ENCODE measurements at places on chromosomes 6 and 20. TPM values are rescaled to one million over a fixed set of nuclear protein-coding genes. Genes with fewer than 3 reads are reported as not detected.

CPXM1 gene
- 0.95 TPM for total RNA-seq

DNA sequence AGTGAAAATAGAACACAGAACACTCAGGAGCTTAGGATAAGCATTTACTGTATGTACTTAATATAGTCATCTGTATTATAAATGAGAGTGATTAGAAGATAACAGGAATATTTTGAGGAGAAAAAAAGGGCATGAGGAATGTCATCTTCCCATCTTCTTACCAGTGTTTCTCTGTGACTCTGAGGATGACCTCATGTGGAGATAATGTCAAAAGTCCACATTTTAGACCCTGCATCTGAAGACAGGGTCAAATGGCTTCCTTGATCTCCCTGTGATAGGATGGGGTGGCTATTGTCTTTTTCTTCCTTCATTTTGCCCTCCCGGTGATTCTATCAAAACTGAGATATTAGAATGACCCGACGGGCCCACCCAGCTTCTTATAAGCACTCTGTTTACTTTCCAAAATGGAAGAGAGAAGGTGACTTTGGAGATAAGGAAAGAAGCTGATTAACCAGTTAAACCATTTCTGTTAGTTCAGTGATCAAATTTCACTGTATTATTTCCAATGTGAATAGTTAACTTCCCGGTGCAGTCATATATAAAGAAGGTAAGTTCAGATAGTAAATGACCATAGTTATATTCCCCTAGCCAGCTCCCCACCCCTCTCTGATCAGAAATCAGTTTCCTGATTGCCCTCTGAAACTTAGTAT lies 115.7 kb upstream of the SALL4 start:
- no peak for DNase-seq

- no peak for DNase-seq
These were observed 867 bp downstream of the TCF21 start for GRCh38 chr6:133889557-133890403.

KIAA1755 gene
- total RNA-seq, result not detected

DNA sequence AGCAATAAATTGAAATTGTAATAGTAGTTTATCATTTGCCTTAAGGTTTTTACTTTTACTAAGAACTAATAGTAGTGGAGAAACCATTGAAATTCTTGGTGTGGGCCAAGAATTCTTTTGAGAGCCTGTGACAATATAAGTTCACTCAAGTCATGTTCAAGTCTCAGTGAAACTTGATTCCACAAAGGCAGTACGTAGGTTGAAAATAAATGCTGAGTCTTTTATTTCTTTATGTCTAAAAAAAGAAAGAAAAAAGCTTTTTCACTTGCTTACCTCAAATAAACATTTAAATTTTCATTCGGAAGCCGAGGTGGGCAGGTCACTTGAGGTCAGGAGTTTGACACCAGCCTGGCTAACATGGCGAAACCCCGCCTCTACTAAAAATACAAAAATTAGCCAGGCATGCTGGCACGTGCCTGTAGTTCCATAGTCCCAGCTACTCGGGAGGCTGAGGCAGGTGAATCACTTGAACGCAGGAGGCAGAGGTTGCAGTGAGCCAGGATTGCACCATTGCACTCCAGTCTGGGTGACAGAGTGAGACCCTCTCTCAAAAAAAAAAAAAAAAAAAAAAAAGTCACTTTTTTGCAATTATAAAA lies 57.8 kb upstream of the NELFCD start:
- no peak for DNase-seq

DNA sequence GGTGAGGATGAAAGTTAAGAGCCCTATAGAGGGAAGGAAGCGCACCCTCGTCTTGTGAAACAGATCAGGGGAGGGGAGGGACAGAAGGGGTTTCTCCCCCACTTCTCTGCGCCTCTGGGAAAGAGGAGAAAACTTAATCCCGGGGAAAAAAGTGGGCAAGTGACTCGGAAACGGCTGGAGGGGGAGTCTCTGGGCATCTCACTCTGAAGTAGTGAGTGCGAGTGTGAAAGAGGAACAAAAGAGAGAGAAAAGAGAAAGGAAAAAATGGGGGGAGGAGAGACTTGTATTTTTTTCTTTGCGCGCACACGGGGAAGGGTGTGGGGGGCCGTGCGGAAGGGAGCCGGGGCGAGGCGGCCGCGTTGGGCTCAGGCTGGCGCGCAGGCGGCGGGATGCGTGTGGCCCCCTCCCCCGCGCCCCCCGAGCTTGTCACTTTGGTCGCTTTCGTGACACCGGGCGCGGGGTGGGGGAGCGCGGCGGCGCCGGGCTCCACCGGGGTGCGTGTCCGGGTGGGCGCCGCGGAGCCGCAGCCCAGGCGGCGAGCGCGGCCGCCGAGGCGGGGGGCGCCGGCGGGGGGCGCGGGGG lies 454 bp downstream of the L3MBTL3 start:
- DNase-seq, result peak; percentile 31

DNA sequence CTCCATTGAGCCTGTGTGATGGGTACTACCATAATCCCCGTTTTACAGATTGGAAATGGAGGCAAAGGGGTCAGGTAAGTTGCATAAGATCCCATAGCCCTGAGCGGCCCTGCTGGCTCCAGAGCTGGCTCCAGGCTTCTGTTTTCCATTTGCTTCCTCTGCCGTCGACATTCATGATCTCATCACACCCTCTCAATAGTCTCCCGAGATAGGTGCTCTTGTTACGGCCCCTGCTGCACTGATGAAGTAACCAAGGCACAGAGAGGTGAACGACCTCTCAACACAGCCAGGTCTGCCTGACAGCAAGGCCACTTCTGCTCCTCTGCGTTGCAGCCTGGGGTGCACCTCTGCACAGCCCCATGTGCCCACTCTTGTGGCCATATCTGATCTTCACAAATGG lies 16.9 kb downstream of the CDH22 start:
- no peak for DNase-seq

GRCh38 chr6:64874776-64875175 lies 832.2 kb downstream of the EYS start:
- no peak for DNase-seq

GRCh38 chr20:50376888-50377459 lies 133.2 kb upstream of the PTPN1 start:
- DNase-seq, result no peak

PNLDC1 gene
- total RNA-seq, result 0.14 TPM

- DNase-seq, result no peak
These were observed 13.7 kb downstream of the SPATA2 start for GRCh38 chr20:49901588-49901987.

SPINT3 gene
- not detected for total RNA-seq

DNA sequence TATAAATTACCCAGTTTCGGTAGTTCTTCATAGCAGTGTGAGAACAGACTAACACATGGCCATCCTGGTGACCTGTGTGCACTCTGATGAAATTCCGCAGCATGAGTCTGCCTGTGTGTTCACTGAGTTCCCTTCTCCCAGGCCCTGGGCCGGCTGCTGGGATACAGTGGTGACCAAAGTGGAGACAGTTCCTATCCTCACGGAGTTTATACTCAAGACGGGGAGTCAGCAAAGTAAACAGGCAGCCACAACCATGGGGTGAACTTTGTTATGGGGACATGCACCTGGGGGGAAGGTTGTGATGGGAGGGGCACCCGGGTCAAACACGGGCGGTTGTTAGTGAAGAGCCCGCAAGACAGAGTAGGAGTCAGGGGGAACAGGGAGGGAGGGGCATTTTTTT lies 202.0 kb downstream of the CDH4 start:
- DNase-seq, result no peak

GRCh38 chr20:48861444-48861843 lies 33.6 kb upstream of the PREX1 start:
- DNase-seq, result no peak

- DNase-seq, result no peak
These were observed 920 bp upstream of the RNF5 start for GRCh38 chr6:32177183-32177787.

DNA sequence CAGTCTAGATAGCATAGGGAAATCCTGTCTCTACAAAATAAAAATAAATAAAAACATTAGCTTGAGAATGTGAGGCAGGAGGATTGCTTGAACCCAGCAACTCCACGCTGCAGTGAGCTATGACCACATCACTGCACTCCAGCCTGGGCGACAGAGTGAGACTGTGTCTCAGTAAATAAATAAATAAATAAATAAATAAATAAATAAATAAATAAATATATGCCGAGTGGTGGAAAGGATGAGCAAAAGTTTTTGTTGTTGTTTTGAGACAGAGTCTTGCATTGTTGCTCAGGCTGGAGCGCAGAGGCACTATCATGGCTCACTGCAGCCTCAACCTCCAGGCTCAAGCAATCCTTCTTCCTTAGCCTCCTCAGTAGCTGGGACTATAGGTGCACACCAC lies 53.4 kb downstream of the TFAP2A start:
- DNase-seq, result no peak

DNA sequence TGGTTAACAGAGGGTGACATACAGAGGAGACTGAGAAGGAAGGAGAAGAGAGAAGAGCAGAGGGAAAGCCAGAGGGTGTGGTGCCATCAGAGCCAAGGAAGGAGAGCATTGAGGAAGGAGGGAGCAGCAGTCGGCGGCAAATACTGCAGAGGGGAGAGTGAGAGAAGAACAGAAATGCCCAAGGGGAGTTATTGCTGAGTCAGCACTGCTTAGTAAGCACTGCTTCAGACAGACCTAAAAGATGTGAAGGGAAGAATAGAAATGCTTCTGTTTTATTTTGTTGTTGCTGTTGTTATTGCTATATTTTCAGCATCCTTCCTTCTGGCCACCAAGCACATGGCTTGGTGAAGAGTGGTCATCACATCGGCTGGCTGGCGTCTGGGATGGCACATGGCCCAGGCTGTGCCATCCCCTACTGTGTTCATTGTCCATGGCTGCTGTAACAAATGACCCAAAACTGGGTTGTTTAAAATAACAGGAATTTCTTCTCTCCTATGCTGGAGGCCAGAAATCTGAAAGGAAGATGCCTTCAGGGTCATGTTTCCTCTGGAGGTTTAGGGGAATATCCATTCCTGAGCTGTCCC lies 204.1 kb upstream of the CNR1 start:
- no peak for DNase-seq

DNA sequence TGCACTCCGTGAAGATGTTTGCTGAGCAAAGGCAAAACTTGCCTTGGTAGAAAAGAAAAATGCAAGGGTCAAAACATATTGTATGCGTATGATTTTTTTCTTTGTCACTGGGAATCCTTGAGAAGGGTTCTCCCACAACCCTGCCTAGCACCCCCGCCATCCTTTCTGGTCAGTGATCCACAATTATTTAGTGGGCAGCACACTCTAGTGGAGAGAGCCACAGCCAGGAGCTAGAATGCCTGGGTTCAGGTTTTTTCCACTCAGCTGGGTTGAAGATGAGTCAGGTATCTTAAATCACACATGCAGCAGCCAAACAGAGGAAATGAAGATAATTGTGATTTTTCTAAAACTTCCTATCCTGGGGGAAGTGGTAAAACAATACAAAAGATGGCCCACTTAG lies 243.1 kb downstream of the PKHD1 start:
- no peak for DNase-seq

DNA sequence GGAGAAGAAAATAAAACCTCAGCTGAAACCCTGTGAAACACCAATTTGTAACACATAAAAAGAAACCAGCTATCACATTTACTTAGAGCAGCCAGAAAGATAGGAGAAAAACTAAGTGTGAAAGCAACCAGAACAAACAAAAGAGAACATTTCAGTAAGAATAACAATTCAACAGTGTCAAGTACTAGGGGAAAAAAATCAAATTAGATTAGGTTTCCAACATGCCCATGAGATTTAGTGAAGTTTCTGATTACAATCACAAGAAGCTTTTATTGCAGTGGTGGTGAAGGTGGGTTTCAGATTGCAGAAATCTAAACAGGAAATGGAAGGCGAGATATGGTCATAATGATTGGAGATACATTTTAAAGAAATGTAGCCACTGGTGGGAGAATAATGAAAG lies 22.1 kb upstream of the TRDN start:
- DNase-seq, result no peak

TFAP2D gene
- total RNA-seq, result not detected

DNA sequence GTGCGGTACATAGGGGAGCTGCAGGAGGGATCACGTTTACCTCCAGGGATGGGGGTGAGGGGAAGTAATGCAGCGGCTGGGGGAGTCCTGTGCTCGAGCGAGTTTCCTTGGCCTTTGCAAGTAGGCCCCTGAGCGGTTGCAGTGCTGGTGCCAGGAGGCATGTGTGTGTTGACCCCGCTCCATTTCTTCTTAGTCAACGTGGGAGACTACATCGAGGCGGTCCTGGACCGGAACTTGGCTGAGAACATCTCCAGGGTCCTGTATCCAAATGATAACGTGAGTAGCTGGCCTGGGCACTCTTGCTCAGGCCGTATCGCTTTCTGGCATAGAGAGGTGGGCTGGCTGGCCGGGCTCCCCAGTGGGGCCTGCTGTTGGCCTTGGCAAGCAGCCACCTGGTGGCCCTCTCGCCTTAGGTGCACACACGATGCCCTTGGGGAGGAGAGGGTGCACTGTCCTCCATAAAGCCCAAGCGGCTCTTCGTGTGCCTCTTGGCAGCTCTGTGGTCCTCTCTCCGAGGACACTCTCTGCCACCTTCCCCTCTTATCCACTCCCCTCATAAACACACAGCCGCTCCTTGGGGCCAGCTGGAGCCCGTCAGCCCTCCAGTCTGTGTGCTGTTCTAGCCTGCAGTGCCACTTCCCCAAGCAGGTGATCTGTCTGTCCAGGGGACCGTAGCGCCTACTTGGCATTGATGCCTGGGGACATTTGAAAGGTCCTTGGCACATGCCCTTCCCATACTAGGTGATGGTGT lies 29.3 kb downstream of the PYGB start:
- DNase-seq, result no peak

SLC17A1 gene
- not detected for total RNA-seq

LST1 gene
- 4.8 TPM for total RNA-seq

DNA sequence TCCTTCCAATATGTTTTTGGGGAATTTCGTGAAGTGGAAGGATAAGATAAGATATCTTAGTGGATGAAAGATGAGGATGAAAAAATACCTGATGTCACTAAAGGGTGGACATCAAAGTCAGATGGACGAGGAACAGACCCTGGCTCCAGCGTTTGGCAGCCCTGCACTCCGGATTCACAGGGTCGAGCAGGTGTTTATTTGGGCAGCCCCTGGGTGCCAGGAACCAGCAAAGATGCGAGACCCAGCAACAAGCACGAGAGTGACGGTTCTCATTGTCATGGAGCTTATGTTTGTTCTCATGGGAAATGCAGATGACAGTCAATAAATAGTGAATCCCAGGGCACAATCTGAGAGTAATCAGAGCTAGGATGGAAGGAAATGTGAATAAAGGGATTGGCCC lies 131.1 kb downstream of the PHACTR3 start:
- DNase-seq, result no peak

DNA sequence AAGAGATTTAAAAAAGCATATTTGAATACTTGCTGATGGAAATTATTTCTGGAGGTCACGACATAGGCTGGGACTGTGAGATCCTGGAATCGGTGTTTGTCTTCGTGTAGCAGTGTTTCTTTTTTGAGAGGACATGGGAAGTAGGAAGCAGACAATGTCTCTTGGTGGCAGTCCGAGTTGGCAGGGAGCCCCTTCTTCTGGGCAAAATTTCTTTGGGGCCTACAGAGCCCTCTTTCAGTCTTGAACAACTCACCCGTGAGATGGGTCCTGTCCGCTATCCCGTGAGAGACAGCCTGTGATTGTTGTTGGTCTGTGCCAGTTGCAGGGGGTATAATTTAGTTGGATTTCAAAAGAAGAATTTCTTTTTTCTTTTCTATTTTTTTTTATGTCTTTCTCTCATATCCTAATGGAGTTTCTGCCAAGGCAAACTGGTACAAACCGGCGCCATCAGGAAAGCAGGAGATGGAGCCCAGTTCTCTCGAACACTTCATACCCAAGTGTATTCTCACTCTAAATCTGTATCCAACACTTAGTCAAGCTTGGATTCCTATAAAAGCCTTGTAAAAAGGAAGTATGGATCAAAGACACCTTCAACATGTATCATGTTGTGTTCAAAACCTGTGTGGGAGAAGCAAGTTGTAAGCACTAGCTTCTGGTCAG lies 785.1 kb downstream of the MAFB start:
- no peak for DNase-seq

RCAN2 gene
- 1.1 TPM for total RNA-seq

GRCh38 chr6:2771079-2771478 lies 5.9 kb downstream of the WRNIP1 start:
- no peak for DNase-seq

All from activated T-cell treated with anti-CD3 and anti-CD28 coated beads, Interleukin-2, amount 50 U/mL, for 4 hours (primary cell).